ENCODE measurements at places on chromosomes 6 and 20.
A peak's percentile ranks its signal among the peaks of the same experiment; 100 is the strongest.

DNA sequence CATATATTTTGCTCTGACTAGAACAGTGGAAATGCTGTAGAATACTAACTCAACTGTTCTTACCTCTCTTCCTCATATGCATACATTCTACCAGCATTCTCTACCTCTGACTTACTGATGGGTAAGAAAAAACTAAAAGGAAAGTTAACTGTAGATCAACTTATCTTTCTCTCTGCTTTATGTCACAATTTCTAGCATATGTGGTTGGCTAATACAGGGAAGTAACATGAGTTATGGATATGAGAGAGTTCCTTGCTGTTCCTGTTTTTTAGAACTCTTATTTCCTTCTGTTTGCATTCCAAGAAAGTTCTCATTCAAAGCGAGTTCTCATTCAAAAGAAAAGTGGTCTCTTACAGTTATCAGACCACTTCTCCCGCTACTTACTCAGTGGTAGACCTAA is 226.8 kb upstream of the SGK1 start:
- no peak for DNase-seq

DNA sequence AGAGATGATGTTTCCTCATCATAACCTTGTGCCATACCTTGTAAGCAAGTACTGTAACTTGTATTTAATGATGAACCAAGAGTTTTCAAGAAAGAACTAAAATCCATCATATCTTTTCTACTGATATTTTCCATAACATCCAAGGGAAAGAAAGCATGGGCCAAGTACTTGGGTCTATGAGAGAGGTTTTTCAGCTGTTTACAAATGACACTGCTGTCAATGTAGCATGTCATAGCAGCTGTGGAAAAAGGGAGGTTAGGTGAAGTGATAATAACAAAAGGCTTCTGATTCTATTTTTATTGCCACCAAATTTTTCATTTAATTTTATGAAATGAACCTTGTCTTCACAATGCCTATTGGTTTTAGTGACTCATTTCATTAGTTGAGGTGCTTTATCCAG is 482.3 kb downstream of the LMBRD1 start:
- no peak for DNase-seq

DNA sequence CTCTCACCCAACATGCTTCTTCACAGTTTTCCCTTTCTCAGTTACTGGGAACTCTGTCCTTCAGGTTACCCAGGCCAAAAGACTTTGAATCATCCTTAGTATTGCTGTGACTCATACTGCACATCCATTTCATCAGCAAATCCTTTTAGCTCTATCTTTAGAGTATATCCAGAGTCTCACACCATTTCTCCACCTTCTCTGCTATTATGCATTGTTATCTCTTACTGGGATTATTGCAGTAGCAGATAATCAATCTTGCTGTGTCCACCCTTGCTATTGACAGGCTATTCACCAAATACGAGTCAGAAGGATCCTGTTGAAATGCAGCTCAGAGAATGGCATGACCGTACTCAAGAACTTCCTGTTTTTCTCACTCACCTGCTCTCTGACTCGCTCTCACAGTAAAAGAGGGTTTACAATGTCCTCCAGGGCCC is 57.3 kb downstream of the BCKDHB start:
- DNase-seq = no peak

DNA sequence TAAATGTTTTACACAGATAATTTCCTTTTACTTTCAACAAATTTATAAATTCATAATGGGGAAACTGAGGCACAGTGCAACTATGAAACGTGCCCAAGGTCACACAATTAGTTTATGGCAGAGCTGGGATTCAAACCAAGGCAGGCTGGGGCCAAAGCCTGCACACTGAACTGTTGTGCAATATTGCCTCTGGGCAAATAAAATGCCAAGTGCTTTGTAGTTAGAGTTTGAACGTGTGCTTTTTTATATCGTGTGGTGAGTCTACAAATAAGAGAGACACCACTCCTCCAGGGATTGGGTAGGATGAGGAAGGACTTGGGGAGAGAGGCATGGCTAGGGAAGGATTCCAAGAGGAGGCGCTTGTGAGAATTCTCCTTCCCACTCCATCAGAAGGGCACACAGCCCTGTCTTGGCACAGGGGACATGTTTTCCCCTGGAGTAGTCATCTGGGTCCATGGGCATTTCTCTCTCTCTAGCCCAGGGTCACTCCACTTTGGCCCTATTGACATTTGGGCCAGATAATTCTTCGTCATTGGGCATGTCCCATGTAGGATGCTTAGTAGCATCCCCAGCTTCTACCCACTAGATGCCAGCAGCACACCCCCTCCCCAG is 2.8 kb upstream of the CDH22 start:
- no peak for DNase-seq

DNA sequence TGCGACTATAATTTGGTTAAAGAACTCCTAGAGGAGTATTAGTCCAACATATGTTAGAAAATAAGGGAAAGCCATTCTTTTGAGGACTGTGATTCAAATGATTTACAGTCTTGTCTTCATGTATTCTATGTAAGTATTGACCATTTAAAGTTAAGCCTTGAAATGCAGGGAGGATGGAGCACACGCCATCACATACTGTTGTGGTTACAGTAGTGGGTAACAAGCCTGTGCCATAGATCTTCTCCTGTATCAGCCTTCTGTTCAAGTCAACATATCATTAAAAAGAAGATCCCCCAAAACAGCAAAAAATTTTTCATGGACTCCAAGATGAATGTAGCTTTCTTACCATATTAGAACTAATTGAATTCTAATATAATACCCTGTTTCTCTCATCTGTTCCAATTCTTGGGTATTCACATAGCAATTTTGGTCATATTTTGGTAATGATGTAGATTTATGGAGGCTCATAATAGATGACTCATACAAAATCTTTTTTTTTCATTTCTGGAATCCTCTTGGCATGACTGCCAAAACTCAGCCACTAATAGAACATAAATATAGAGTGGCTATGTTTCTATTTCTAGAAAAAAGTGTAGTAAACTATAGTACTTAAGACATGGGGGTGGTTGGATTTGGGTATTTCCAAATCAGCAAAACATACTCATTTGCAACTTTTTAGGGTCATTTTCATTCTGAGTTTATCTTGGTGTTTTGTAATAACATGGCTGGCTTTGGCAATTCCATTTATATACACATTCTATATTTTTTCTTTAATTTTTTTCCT is 413.5 kb downstream of the BCKDHB start:
- DNase-seq = no peak

DNA sequence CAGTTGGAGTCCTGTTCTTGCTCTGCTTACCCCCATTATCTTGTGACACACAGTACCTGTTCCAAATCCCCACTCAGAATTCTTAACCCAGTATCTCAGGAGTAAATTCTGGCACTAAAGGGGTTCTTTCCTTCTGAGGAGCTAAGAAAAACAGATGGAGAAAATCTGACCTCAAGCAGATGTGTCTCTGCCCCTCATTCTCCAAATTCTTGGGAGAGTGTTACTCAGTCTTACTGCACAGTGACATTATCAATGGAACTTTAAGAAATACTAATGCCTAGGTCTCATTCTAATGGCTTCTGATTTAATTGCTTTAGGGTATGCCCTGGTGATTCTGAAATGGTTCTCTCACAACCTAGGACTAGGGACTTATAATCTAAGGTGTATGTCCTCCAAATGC is 40.6 kb upstream of the PTPRK start:
- no peak for DNase-seq

- peak; percentile 52 for DNase-seq
Observed at GRCh38 chr20:23235173-23236027, 115.2 kb upstream of the NXT1 start.

- no peak for DNase-seq
Observed at GRCh38 chr6:5094327-5094726, 9.2 kb downstream of the PPP1R3G start.

- DNase-seq = no peak
Observed at GRCh38 chr6:157825243-157825904, 2.3 kb downstream of the SNX9 start.

- no peak for DNase-seq
Observed at GRCh38 chr6:165841153-165841558, 178.1 kb upstream of the PDE10A start.

DNA sequence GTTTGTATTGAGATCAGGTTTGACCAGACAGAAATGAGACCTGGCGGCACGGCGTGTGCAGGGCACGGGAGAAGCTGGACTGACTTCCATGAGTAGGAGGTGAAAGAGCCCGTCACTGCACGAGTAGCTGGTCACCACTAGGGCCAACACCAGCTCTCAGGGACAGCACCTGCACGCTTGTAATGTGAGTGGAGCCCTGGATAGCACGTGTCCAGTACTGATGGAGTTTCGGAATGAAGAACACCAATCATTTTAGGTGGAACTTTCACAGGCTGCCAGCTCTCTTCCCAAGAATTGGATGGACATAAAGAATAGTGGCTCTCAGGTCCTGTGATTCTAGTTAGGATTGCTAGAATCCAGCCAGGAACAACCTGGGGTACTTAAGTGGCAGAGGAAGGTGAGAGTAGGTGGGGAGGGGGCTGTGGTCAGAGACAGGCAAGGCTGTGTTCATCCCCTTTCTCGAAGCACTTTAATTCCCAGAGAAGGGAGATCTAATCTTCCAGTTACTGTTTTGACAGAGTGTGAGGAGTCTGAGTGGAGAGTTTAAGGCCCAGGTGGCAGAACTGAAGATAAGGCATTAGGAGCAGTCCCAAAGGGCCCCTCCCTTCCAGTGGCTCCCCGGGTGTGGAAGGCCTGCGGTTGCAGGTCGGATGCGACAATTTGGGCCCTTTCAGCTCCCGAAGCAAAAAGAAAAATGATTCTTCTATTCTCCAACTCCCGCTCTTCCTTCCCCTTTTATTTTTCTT is 314.8 kb downstream of the QKI start:
- no peak for DNase-seq

- DNase-seq = peak; percentile 28
Observed at GRCh38 chr20:37882961-37883712, 19.8 kb upstream of the VSTM2L start.

GRCh38 chr20:1391640-1392442 is 1.0 kb downstream of the FKBP1A start:
- DNase-seq = no peak

- no peak for DNase-seq
Observed at GRCh38 chr6:52227495-52227894, 16.8 kb downstream of the IL17F start.

DNA sequence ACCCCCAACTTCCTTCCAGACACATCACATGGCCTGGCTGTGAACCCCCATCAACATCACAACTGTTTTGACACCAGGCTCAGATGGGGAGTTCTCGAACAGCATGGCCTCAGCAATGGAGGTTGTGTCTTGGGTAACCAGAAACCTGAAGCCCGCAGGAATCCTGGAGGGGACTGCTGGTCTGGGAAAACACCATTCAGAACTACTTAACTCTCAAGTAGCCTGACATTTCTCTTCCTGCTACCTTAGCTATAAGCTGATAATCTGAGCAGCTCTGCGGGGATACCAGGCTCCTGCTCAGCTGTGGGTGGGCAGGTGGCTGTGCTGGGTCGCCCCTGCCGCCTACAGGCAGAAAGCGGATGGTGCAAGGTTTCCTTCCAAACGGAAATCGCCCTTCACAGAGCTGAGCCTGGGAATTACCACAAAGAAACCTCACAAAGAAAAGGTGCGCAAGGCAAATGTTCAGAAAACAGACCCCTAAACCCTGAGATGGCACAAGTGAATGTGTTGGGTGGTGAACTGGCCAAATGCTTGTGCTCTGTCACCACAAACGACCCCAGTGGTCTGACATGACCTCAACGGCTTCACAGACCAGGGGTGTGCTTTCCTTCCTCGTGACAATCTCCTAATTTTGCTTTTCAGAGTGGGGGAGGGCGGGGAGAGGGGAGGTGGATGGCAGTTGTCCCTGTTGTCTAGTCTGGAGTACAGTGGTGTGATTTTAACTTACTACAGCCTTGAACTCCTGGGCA is 29.5 kb downstream of the SNX5 start:
- peak; percentile 89 for DNase-seq

- no peak for DNase-seq
Observed at GRCh38 chr20:13874394-13875157, 89.7 kb downstream of the NDUFAF5 start.

DNA sequence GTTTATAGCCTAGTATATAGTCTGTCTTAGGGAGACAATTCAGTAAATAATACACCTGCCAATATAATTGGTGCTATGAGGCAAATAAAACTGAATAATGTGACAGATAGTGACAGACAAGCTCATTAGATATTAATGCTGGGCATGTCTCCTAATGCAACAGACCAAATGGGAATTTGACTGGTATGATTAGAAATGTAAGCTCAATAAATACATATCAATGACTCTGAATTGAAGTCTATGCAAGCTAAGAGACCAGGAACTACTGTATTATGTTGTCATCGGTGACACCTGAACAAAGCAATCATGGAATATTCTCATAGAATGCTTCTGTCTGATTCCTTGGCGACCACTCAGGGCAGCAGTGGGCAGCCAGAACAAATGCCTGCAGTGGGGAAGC is 2.5 kb upstream of the SNX3 start:
- DNase-seq = no peak

DNA sequence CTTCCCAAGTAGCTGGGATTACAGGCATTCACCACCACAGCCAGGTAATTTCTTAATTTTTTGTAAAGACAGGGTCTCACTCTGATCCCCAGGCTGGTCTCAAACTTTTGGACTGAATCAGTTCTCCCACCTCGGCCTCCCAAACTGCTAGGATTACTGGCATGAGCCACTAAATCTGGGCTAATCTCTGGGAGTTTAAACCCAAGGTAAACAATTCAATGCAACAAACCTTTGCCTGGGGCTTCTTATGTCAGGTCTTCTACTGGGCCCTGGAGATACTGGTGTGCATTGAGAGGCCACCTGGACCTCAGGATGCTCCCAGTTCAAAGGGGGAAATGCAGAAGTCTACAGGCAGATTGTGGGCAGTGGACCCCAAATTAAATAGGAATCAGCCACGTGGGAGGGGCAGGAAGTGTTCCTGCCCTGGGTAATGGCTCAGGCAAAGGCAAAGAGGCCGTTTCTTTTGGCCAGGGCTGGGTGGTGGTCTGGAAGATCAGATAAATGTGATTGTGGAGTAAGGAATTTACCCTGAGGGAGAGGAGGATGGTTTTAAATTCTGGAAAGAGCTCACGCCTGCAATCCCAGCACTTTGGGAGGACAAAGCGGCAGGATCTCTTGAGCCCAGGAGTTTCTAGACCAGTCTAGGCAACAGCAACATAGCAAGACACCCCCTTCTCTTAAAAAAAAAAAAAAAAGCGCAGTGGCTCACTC is 1.3 kb upstream of the MYBL2 start:
- peak; percentile 21 for DNase-seq

GRCh38 chr20:59084041-59084850 is 41.7 kb upstream of the PRELID3B start:
- DNase-seq = no peak

GRCh38 chr20:848193-848592 is 14.7 kb downstream of the FAM110A start:
- DNase-seq = no peak

GRCh38 chr6:53741034-53741823 is 53.6 kb upstream of the LRRC1 start:
- no peak for DNase-seq

Measured in WERI-Rb-1 (cell line).